ENCODE measurements at places on chromosomes 3 and 15. TPM values are rescaled to one million over a fixed set of nuclear protein-coding genes. Genes with fewer than 3 reads are reported as not detected.

GRCh38 chr3:16311960-16312451 is 47.0 kb downstream of the OXNAD1 start:
- no peak for DNase-seq

- DNase-seq, result no peak
These were observed 7.5 kb downstream of the CMTM7 start for GRCh38 chr3:32399030-32399620.

Gene CORO2B
- total RNA-seq, result 0.79 TPM

Gene C3orf33
- total RNA-seq, result 3.2 TPM

- DNase-seq, result no peak
These were observed 58.2 kb downstream of the SLC6A1 start for GRCh38 chr3:11050666-11051323.

Data from upper lobe of left lung (tissue), 6 donors.